ENCODE measurements at places on chromosomes 7 and 10.

DNA sequence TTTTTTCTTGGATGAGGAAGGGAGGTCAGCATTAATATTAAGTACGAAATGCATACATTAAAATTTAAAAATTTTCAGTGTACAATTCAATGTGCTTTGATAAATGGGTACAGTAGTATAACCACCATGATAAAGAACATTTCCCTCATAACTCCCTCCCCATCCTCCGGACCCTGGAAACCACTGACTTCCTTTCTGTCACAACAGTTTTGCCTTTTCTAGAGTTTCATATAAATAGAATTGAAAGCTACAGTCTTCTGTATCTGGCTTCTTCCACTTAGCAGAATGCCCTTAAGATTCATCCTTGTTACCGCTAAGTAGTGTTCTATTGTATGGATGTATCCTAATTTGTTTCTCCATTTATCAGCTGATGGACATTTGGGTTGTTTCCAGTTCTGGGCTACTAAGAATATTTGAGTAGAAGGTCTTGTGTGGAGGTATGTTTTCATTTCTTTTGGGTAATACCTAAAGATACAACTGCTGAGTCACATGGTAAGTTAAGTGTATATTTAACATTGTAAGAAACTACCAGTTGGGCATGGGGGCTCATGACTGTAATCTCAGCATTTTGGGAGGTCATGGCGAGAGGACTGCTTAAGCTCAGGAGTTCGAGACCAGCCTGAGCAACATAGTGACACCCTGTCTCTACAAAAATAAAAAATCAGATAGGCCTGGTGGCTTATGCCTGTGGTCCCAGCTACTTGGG is 30.8 kb downstream of the ABI1 start:
- DNase-seq: no peak

DNA sequence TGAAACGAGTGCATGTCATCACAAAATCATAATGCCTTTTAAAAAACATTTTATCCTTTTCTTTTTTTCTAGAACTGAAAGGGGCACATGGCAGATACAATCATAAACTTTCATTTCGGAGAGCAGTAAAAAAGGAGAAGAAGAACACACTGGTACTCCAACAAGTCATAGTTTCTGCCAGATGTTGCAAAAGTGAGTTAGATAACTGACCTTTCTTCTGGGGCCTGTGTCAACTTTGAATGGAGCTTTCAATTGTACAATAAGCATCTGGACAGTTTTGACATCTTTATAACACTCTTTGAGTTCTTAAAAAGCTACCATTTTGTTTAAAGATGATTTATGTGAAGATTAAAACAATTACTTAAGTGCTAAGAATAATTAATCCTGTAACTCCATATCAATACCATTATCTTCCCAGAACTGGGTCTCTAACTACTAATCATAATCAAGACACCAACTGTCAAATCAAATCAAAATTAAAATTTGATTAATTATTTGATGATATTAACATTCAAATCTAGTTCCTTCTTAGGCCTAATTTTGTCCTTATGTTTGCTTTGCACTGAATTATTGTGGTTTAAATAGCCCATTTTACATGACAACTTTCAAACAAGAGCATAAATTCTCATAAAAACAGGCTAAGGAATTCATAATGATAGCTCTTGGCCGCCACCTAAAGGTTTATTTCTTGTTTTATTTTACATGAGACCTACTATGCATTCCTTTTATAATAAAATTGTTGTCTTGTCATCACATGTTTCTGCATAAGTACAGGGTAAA is 19.5 kb upstream of the ITGB8 start:
- DNase-seq: no peak

DNA sequence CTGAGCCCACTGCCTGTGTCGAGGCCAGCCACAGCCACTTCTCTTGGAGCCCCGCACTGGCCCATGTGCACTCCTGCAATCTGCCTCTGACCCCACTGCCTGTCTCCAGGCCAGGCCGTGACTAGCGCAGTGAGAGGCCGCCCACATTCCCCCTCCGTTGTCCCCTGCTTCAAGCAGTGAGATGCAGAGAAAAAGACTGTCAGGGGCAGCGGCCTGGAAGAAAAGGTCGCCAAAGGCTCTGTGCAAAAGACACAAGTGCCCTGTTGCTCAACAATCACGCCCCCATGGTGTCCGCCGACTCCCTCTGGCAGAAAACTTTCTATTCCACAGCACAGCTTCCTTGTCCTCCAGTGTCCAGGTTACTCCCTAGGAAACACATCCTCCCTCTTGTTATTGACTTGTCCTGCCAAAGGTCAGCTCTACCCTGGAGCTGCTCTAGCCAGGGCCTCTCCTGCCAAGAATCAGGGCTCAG is 9.9 kb downstream of the FAM131B start:
- DNase-seq: no peak

DNA sequence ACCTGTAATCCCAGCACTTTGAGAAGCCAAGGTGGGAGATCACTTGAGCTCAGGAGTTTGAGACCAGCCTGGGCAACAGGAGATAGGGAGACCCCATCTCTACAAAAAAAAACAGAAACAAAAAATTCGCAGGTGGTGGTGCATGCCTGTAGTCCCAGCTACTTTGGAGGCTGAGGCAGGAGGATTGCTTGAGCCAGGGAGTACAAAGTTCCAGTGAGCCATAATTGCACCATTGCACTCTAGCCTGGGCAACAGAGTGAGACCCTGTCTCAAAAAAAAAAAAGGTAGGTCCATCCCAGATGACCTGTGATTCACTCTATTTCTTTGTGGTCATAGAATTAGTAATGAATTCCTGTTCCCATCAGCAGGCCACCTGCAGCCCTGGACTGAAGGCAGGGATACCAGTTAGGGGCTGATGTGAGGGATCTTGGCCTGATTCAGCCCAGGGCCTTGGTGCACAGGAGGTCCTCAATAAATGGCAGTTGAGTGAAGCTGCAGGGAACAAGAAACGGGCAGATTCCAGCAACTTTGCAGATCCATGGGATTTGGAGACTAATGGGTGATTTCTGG is at the start of gene MYH16:
Gene MYH16 (plus strand): TSS at position 364 of the 570 bp plus-strand sequence.
- DNase-seq: no peak

DNA sequence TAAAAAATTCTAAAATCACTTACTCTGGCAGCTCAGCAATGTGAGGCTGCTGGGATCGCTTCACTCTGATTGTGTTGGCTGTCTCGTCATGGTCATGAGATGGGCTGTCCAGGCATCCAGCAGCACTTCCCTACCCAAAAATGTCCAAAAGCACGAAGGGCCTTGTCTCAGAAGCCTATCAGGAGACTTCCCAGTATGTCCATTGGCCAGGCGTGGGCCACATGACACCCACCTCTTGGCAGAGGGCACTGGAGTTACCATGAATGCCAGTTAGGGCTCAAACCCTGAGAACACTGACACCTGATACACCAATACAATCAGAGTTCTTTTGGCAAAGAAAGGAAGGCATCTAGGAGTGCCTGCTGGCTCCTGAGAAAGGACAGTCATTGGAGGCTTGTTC is 27.0 kb upstream of the GLI3 start:
- no peak for DNase-seq

GRCh38 chr7:86991771-86992191 is 67.7 kb downstream of the ELAPOR2 start:
- no peak for DNase-seq

- DNase-seq: no peak
Observed at GRCh38 chr10:64358907-64359306, 837.7 kb downstream of the REEP3 start.

DNA sequence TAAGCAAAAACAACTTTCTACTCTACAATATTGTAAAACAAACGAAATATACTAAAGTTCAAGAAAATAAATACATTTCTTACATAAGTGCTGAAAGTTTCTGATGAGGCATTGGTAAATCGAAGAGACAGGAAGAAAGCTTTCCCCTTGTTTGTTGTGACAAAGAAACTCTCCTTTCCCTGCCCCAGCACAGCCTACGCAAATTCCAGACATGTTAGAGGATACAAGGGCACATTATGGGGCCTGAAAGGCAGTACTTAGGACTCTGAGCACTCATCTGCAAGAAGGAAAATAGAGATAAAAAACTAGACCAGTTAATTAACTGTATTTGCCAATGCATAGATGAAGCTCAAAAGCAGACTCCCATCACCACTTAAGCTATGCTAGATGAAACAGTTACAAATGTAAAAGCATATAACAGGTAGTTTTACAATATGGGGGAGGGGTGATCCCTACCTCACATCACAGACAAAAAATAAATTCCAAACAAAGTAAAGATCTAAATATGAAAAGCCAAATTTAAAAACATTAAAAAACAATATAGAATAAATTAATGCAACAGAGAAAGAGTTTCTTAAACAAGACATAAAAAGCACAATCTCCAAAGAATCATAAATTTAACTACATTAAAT is 21.8 kb downstream of the ARHGAP19 start:
- no peak for DNase-seq

DNA sequence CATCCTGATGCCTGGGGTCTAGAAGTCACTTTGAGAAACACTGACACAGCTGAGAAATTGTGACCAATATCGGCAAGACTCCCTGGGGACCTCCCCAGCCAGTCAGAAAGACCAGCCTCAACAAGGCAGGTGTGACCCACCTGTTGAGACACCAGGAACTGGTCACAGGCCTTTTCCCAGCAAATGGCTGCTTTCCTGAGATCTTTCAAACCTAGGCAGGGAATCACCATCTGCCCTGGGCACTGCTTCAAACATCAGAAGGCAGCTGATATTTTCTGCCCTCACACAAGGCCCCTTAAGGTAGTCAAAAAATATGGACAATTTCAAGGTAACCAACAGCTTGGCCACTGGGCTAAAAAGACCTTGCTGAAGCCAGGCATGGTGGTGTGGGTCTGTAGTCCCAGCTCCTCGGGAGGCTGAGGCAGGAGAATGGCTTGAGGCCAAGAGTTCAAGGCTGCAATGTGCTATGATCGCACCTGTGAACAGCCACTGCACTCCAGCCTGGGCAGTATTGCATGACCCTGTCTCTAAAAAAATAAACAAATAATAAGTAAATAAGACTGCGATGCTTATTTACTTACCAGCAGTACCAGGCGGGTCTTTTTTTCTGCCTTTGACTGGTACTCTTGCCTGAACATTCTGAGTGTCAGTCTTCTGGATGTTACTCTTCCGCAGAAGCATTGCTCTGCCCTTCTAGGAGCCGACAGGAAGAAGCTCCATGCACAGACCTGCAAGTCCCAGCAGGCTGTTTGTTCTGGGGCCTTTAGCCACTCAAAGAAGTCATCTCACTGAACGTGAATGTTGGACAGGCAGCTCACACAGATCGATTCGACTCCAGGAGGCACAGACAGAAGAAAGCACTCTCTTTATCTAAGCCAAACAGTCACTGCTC is 59.7 kb downstream of the SORBS1 start:
- DNase-seq: no peak

DNA sequence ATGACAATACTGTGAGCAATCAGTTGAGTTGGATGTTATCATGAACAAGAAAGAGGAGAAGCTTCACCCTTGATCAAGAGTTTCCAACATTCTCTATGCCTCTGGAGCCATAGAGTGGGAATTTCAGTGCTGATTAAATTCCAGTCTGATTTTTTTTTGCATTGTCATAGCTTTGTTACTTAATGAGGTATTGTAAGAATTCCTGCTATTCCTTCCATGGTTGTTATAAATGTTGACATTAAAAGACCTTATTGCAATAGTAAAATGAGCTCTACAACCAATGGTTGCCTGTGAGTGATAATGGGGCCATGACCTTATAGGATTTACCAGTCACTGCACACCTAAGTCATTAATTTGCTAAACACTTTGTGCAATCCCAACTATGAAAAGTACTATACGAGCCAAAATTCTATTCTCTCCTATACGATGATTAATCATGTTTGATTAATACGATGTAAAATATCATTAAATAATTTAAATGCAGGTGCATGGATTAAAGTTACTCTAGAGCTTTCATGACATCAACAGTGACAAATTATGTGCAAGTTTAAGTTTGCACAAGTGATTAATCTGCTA is 353.2 kb upstream of the KLF6 start:
- DNase-seq: no peak

GRCh38 chr10:26969145-26969926 is 108.6 kb upstream of the ABI1 start:
- DNase-seq: no peak

DNA sequence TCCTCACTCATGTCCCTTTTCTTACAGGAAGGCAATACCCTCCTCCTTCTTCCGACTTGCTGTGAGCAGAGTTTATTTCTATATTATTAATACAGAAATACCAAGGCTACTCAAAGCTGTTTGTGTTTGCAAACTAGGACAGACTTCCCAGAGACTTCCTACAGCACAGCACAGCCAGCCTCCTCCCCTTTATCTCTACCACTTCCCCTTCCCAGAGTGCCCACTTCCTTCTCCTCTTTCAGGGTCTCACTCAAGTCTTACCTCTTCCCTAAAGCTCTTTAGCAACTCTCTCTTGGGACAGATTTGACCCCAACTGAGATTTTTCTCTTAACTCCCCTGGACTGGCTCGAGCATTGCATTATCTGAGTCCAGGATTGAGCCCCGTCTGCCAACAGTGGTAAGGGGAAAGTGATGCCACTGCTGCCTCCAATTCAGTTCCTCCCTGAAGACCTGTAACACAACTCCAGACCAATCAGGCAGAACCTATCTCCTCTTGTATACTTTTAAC is 5.5 kb upstream of the LRGUK start:
- DNase-seq: no peak

DNA sequence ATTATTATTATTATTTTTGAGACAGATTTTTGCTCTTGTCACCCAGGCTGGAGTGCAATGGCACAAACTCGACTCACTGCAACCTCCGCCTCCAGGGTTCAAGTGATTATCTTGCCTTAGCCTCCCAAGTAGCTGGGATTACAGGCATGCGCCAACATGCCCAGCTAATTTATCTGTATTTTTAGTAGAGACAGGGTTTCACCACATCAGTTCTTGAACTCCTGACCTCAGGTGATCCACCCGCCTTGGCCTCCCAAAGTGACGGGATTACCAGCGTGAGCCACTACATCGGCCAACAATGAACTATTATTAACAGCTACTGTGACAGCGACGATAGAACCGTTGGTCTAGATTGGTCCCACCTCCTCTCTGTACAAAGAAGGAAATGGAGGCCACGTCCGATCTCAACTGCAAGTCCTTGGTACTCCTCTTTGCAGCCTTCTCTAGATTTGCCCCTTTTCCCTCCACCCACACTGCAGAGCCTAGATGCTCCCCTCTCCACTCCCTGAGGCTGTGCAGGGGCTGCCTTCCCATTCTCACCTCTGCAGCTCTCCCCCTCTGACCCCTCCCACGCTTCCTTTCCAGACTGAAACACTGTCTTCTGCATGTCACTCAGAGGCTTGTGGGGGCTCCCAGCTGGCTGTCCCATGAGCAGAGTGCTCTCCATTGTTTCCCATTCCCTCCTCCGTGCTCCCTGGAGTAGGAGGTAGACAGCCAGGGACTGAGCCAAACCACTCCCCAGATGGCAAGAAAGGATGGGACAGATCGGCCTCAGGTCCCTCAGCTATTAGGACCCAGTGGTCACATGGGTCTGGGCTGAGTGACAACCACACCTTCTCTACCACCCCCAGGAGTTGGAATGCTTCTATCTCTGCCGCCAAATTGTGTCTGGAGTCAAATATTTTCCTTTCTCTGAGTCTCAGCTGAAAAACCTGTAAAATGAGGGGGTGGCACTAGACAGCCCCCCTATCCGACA is 2.3 kb downstream of the LOXL4 start:
- DNase-seq: no peak
